DMS 273 treated with DMSO at 0.1 percent for 48 hours (cell line): ENCODE measurements at places on chromosomes 7 and 10.

DNA sequence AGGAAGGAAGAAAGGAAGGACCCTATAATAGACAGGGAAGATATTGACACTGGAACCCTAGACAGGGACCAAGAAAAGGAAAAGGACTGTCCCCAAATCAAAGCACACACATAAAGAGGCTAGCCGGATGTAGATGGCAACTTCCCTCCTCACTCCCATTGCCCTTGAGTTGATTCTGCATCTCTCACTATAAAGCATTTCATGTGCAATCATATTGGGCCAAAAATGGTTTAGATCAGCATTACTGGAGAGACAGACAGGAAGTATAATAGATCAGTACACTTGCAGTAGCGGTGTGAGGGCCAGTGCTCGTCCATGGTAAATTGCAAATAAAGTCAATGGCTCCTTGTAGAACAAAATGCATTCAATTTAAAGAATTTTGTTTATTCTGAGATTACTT is 8.4 kb downstream of the IFIT3 start:
- DNase-seq, result no peak

DNA sequence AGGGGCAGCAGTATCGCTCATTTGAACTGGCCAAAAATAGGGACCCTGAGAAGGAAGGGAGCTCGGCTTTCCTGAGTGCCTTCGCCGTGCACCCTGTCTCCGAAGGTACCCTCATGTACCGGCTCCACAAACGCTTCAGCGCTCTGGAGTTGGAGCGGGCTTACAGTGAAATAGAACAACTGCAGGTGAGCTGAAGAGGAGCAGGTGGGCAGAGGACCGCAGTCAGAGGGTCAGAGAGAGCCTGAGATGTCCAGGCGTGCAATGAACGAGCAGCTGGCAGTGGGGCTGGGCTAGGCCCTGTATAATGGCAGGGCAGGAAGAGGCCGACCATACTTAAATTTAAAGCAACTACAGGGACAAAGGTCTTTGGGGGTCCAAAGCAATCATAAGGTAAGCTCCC is 4.1 kb downstream of the CHPF2 start:
- DNase-seq, result no peak

DNA sequence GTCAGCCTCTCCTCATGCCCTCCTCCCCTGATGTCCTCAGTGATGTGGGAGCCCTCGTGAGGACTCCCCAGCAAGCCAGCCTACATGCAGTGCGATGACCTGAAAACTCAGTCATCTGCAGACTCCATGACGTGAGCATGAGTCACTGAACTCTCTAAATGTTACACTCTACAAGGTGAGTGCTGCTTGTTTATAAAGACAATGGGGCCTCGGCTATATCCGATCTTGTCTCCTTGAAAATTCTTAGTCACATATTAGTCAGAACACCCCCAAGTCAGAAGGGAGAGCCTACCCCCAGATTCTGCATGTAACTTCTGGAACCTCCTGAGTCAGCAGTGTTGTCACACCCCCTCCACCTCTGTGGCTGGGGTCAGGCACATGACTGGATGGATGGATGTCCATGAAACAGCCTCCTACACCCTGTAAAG is 673.8 kb downstream of the INHBA start:
- DNase-seq, result no peak

- DNase-seq, result no peak
Observed at GRCh38 chr7:103148131-103148993, 537 bp downstream of the NAPEPLD start.

DNA sequence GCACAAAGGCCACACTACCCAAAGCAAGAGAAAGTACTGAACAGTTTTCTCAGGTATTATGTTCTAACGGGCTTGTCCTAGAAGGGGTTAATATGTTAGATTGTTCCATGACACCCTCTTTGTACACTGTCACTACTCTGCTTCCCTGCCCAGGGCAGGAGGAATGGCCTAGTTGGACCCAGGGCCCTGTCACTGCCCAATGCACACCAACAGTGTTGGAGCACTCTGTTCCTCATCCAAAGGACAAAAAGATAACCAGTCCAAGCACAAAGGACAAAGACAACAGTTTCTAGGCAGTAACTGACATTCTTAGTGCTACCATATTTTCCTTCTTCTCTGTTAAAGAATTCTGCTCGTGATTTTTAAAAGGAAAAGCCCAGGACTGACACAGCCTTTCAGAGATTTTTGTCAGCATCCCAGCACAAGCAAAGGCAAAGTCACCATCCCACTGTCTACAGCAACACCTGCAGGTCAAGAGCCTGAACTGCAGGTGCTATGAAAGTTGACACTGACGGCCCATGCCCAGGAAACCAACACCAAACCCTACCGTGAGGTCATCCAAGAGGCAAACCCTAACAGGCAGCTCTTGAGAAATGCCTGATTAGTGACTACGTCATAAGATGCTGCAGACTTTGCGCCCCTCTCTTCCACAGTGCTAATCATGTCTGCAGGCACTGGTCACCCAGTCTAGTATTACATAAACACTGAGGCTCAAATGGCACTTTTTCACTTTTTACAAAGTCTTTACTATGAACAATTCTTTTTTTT is 13.2 kb downstream of the NUDCD3 start:
- no peak for DNase-seq

- DNase-seq, result no peak
Observed at GRCh38 chr10:125392154-125392553, 231.8 kb upstream of the CTBP2 start.

GRCh38 chr7:75889826-75890225 is 11.0 kb downstream of the RHBDD2 start:
- DNase-seq, result no peak

GRCh38 chr7:55096323-55096722 is 77.5 kb downstream of the EGFR start:
- no peak for DNase-seq

GRCh38 chr10:50635286-50635685 is 11.5 kb upstream of the SGMS1 start:
- DNase-seq, result no peak

GRCh38 chr7:81232084-81232799 is 313.4 kb upstream of the SEMA3C start:
- no peak for DNase-seq

DNA sequence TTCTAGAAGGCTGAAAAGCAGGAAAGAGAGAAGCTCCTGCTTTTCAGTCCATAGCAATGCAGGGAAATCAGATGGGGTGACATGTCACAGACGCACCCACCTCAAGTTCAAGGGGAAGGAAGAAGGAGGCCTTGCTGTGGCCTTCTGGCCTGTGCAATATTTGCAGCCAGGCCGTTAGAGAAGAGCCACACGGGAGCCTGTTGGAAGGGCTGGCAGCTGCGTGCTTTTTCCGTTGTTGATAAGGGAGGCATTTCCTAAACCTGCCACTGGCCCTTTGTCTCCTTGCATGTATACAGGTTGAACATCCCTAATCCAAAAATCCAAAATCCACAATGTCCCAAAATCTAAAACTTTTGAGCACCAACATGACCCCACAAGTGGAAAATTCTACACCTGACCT is 492.5 kb upstream of the ZMIZ1 start:
- DNase-seq, result no peak

GRCh38 chr10:77905086-77905748 is 21.3 kb downstream of the DLG5 start:
- no peak for DNase-seq

GRCh38 chr10:10330418-10330817 is 687.3 kb upstream of the CELF2 start:
- DNase-seq, result no peak

DNA sequence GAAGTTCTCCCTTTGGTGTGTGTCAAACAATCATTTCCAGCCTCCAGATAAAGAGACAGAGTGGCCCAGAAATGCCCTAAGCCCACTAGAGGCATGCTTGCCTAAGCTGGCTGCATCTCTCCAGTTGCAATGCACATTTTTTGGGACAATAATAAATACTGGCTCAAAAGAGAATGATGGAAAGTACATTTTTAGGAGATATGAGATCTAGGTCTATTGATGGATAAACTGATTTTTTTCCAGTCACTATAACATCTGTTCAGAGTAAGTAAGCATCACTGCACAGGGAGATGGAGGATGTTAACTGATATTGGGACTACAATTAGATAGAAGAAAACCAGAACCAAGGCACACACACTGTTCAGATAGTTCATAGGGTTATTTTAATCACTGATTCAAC is 553.0 kb downstream of the GRM8 start:
- no peak for DNase-seq

GRCh38 chr10:12902135-12902572 is 99.4 kb downstream of the CCDC3 start:
- no peak for DNase-seq

- no peak for DNase-seq
Observed at GRCh38 chr10:17435953-17436352, 18.4 kb downstream of the ST8SIA6 start.

- no peak for DNase-seq
Observed at GRCh38 chr7:28458732-28459131, 46.4 kb downstream of the CREB5 start.

- no peak for DNase-seq
Observed at GRCh38 chr10:77406764-77407430, 230.7 kb downstream of the KCNMA1 start.

- no peak for DNase-seq
Observed at GRCh38 chr10:30830315-30831230, 201.0 kb upstream of the LYZL2 start.

GRCh38 chr10:73439055-73439454 is 5.7 kb upstream of the MSS51 start:
- DNase-seq, result no peak

- DNase-seq, result no peak
Observed at GRCh38 chr7:2996141-2996540, 47.5 kb downstream of the CARD11 start.

GRCh38 chr7:23106823-23107663 is 1.5 kb downstream of the KLHL7 start:
- no peak for DNase-seq

- no peak for DNase-seq
Observed at GRCh38 chr7:41190581-41190980, 512.3 kb downstream of the INHBA start.

GRCh38 chr7:140229591-140230515 is 53.1 kb upstream of the KDM7A start:
- peak; percentile 50 for DNase-seq

GRCh38 chr10:71247414-71247705 is 35.0 kb downstream of the UNC5B start:
- no peak for DNase-seq

GRCh38 chr10:31274310-31274709 is 44.7 kb upstream of the ZEB1 start:
- DNase-seq, result no peak

DNA sequence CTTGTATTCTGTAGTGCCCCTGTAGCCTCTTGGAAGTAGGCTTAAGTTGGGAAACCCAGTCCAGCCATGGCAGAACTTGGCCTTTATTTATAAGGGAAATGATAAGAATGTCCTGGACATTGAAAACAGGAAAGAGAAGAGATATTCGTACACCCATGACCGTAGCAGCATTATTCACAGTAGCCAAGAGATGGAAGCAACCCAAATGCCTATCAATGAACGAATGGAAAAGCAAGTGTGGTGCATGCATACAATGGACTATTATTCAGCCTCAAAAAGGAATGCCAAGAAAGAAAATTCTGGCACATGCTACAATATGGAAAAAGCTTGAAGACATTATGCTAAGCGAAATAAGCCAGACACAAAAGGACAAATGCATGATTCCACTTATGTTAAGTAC is 315.3 kb downstream of the CXCL12 start:
- no peak for DNase-seq

- DNase-seq, result no peak
Observed at GRCh38 chr10:126302826-126303665, 85.2 kb downstream of the ADAM12 start.

GRCh38 chr7:28558236-28558635 is 145.9 kb downstream of the CREB5 start:
- no peak for DNase-seq

- no peak for DNase-seq
Observed at GRCh38 chr10:51602326-51602725, 97.1 kb downstream of the CSTF2T start.

GRCh38 chr10:7610026-7610425 is 56.7 kb downstream of the ITIH5 start:
- no peak for DNase-seq

DNA sequence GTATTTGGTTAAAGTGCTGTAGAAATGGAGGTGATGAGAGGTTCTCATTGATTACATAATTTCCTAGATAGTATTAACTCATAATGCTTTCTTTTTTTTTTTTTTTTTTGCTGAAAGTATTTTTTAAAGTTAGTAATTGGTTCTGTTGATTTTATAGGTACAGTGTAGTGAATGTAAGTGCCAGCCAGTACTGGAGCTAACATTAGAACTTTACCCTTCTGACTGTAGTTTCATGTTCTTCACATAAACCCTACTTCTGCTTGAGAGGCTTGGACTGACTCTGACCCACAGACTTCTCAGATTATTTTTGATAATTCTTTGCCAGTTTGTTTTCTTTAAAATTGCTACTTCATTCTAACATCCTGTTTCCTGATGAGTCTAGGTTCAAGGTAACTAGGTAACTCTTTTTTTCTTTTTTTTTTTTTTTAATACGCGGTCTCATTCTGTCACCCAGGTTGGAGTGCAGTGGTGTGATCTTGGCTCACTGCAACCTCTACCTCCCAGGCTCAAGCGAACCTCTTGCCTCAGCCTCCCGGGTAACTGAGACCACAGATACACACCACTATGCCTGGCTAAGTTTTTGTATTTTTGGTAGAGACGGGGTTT is 92.2 kb upstream of the OIT3 start:
- DNase-seq, result no peak

DNA sequence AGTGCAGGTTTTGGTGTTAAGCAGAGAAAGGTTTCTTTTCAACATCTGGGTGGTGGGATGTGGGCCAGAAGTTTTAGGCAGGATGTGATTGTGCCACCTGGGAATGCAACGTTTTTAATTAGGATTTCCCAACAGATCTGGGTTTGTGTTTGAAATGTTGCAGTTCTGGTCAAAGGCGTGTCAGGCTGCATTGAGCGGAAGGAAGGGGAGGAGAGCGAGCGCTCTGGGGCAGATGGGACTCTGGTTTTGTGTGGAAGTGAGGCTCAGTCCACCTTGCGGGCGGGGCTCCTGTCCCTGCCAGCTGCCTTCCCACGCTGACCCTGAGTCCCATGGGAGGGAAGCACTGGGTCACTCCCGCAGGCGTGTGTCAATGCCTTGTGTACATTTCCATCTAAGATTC is 767.7 kb downstream of the KCNMA1 start:
- no peak for DNase-seq

GRCh38 chr10:45466784-45467183 is 92.8 kb downstream of the ALOX5 start:
- no peak for DNase-seq

GRCh38 chr10:91856637-91857036 is 52.6 kb downstream of the FGFBP3 start:
- DNase-seq, result no peak

GRCh38 chr10:28530751-28531150 is 2.2 kb upstream of the WAC start:
- no peak for DNase-seq
